Foreskin keratinocyte (primary cell): ENCODE measurements at places on chromosomes 4 and X. TPM values are rescaled to one million over a fixed set of nuclear protein-coding genes. Genes with fewer than 3 reads are reported as not detected.

- no peak for DNase-seq
These were observed 97.0 kb downstream of the AGTR2 start for GRCh38 chrX:116267511-116268040.

DNA sequence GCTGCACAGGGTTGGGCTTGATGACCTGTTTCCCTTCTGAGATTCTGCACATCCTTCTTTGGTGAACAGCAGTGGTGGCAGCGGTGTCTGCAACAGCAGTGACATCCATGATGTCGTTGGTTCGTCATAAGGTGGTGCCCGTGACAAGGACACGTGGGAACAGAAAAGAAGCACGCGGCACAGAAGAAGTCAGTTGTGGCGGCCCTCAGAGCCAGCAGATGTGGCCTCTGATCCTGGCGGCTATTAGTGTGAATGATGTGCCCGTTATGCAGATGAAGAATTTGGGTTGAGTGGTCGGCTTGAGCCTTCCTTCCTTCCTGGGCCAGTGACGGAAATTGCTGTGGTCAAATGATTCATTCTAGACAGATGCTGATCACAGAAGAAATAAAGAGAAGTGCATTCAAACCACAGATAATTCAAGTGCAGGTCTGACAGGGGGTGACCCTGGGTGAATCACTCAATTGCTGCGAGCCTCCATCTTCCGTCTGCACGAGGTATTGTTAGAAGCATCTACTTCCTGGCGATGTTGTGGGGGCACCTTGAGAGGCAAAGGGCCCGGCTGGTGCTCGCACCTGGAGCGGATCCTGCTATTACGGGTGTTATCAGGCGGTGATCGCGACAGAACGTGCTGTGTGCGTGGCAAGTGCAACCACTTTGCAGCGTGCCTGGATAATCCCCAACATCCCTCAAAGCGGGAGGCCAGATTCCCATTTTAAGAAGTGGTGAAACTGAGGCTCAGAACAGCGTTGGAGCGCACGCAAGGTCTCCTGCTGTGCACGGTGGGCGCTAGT is 215.2 kb upstream of the PSAPL1 start:
- peak; percentile 87 for DNase-seq

DNA sequence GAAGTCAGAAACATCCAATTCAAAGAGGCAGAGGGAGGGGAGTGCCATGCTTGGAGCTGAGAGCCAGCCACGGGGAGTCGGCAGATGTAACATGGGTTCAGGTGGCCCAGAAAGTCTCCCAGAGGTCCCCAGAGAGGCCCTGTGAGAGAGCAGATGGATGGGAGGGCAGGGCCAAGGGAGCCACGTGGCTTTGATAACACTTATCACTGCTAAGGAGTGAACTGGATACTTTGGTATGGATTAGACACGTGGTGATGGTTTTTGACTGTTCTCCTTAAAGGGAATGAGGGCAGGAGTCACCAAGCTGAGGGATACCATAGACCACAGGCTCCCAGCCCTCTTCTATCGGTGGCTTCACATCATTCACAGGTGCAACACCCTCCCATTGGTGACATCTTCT is 13.7 kb downstream of the CCKAR start:
- DNase-seq, result no peak

GRCh38 chr4:128068918-128069317 is 7.8 kb downstream of the LARP1B start:
- DNase-seq, result peak; percentile 26

DNA sequence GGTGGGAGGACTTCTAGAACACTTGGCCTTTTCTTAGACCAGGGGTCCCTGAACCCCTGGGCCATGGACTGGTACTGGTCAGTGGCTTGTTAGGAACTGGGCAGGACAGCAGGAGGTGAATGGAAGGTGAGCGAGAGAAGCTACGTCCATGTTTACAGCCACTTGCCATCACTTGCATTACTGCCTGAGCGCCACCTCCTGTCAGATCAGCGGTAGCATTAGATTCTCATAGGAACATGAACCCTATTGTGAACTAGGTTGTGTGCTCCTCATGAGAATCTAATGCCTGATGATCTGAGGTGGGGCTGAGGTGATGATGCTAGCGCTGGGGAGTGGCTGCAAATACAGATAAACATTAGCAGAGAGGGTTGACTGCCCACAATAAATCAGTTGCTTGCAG is 100.9 kb upstream of the IGFBP7 start:
- no peak for DNase-seq

- DNase-seq, result peak; percentile 9
These were observed at the start of gene GLRB for GRCh38 chr4:157075811-157076577. Gene GLRB, plus strand, starts transcription at chr4:157076150. Its CDS starts 1,875 bp downstream, at chr4:157078025.

NUDT11 gene
- 8.1 and 9.3 TPM in 2 replicates for polyA plus RNA-seq

VCX2 gene
- not detected in 2 replicates for polyA plus RNA-seq
